ENCODE measurements at places on chromosomes 13 and 19.

- H3K36me3 ChIP-seq = no peaks in the 10 kb centered on the region
- no peak for DNase-seq
- H3K27ac ChIP-seq = no peak overlapping the region
- H3K27me3 ChIP-seq = no peaks in the 10 kb centered on the region
- peaks cover 55% of the 10 kb centered on the region for H3K4me1 ChIP-seq
Observed at GRCh38 chr13:30742901-30743300, 7.6 kb downstream of the ALOX5AP start.

GRCh38 chr13:87942205-87942604 is 271.0 kb downstream of the SLITRK5 start:
- H3K4me1 ChIP-seq = no peaks in the 10 kb centered on the region
- H3K27me3 ChIP-seq = no peaks in the 10 kb centered on the region
- H3K27ac ChIP-seq = no peak overlapping the region
- DNase-seq = no peak
- no peaks in the 10 kb centered on the region for H3K36me3 ChIP-seq

DNA sequence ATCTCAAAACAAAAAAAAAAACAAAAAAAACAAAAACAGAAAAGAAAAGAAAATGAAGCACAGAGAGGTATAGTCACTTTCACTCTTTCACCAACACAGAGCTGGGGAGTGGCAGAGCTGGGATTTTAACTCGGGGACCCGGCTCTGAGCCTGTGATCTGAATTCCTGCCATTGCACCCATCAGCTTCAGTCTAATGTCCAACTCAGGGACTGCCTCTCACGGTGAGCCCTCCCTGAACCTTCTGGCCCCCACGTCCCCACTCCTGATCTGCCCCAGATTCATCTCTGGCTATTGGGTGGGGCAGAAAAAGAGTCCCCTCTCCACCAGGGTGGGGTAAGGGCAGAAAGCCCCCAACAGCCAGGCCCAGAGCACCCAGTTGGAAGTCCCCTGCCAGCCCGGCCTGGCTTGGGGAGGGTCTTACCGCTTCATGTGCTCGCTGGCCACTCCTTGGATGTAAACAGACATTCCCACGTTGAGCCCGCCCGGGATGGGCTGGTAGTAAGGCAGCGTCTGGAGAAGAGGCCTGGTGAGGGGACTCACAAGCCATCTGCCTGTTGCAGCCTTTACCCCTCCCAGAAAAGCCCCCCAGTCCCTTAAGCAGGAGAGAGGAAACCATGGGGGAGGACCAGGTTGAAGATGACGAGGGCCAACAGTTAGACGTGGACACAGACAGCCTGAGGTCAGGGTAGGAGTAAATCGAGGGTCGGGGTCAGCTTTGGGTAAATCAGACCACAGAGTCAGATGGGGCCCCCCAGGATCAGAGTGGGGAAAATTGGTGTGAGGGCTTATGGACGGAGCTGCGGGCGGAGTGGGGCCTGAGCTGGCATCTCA is 520 bp downstream of the LGALS4 start:
- no peaks in the 10 kb centered on the region for H3K27me3 ChIP-seq
- H3K36me3 ChIP-seq = peaks cover 28% of the 10 kb centered on the region
- no peak overlapping the region for H3K27ac ChIP-seq
- H3K4me3 ChIP-seq = no peak overlapping the region
- H3K4me1 ChIP-seq = no peaks in the 10 kb centered on the region

GRCh38 chr13:32001154-32001768 is 30.3 kb upstream of the FRY start:
- H3K27me3 ChIP-seq = no peaks in the 10 kb centered on the region
- no peak overlapping the region for H3K27ac ChIP-seq

- H3K36me3 ChIP-seq = peaks cover 14% of the 10 kb centered on the region
- H3K4me1 ChIP-seq = peaks cover 3% of the 10 kb centered on the region
- peaks cover 29% of the 10 kb centered on the region for H3K27me3 ChIP-seq
- peak; percentile 18 for DNase-seq
- no peak overlapping the region for H3K4me3 ChIP-seq
Observed at GRCh38 chr19:46648060-46648960, 12.3 kb upstream of the GNG8 start.

- H3K4me3 ChIP-seq = no peak overlapping the region
- no peaks in the 10 kb centered on the region for H3K27me3 ChIP-seq
- H3K27ac ChIP-seq = no peak overlapping the region
- H3K36me3 ChIP-seq = no peaks in the 10 kb centered on the region
- peak; percentile 45 for DNase-seq
- no peaks in the 10 kb centered on the region for H3K4me1 ChIP-seq
Observed at GRCh38 chr19:41588497-41589209, 12.7 kb downstream of the CEACAM21 start.

GRCh38 chr13:35512271-35512920 is 35.9 kb upstream of the MAB21L1 start:
- peak overlapping the region; percentile 45 for H3K27ac ChIP-seq
- no peaks in the 10 kb centered on the region for H3K36me3 ChIP-seq
- H3K27me3 ChIP-seq = no peaks in the 10 kb centered on the region

DNA sequence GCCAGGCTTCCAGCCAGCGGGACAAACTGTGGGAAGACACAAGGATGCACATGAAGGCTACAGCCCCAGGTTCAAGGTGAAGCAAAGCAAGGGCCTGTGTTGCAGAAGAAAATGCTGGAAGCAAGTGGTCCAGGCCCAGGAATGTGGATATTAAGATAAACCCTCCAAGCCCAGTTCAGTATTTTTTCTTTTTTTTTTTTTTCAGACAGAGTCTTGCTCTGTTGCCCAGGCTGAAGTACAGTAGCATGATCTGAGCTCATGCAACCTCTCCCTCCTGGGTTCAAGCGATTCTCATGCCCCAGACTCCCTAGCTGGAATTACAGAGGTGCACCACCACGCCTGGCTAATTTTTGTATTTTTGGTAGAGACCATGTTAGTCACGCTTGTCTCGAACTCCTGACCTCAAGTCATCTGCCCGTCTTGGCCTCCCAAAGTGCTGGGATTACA is 4.4 kb downstream of the PRDX2 start:
- peaks cover 3% of the 10 kb centered on the region for H3K27me3 ChIP-seq
- no peak for DNase-seq

- H3K27me3 ChIP-seq = no peaks in the 10 kb centered on the region
- peak; percentile 73 for DNase-seq
- H3K4me3 ChIP-seq = no peak overlapping the region
- H3K27ac ChIP-seq = no peak overlapping the region
- H3K36me3 ChIP-seq = peaks cover 69% of the 10 kb centered on the region
- peaks cover 19% of the 10 kb centered on the region for H3K4me1 ChIP-seq
Observed at GRCh38 chr19:19280561-19280960, 7.5 kb upstream of the TM6SF2 start.

DNA sequence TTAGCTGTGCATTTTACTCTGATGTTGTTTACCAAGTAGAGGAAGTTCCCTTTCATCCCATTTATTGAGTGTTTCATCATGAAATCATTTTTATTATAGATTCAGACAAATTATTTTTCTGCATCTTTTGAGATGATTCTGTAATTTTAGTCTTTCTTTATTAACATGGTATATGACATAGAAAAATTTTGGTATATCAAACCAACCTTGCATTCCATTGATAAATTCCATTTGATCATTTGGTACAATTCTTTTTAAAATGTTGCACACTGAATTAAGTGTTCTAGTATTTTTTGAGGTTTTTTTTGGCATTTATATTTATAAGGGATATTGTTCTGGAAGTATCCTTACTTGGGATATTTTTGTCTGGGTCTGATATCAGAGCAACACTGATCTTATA is 308.4 kb downstream of the DLEU7 start:
- H3K4me1 ChIP-seq = no peaks in the 10 kb centered on the region
- DNase-seq = no peak
- H3K27ac ChIP-seq = no peak overlapping the region
- no peaks in the 10 kb centered on the region for H3K36me3 ChIP-seq
- no peak overlapping the region for H3K4me3 ChIP-seq

DNA sequence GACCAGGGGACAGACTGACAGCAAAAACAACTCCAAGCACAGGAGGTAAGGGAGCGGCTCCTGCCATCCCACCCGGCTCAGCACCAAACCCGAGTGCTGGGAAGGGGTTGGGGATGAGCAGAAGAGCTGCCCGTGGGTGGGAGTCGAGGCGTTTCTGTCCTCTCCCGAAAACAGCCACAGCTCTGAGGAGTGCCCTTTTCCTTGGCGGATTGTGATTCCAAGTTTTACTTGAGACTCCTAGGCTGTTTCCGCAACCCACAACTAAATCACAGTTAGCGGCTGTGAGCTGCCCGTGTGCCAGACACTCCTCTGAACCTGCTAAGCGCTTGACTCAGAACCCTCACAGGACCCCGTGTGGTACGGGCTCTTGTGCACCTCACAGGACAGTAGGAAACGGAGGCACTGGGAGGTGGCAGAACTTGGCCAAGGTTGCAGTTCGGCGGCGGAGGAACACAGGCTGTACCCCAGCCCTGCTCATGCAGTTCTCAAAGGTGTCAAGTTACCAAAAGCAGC is 21.4 kb downstream of the CFAP97D2 start:
- no peak overlapping the region for H3K27ac ChIP-seq
- peak overlapping the region; percentile 21 for H3K4me3 ChIP-seq
- peaks cover 9% of the 10 kb centered on the region for H3K4me1 ChIP-seq
- H3K27me3 ChIP-seq = peaks cover 25% of the 10 kb centered on the region
- H3K36me3 ChIP-seq = no peaks in the 10 kb centered on the region
- DNase-seq = peak; percentile 16

DNA sequence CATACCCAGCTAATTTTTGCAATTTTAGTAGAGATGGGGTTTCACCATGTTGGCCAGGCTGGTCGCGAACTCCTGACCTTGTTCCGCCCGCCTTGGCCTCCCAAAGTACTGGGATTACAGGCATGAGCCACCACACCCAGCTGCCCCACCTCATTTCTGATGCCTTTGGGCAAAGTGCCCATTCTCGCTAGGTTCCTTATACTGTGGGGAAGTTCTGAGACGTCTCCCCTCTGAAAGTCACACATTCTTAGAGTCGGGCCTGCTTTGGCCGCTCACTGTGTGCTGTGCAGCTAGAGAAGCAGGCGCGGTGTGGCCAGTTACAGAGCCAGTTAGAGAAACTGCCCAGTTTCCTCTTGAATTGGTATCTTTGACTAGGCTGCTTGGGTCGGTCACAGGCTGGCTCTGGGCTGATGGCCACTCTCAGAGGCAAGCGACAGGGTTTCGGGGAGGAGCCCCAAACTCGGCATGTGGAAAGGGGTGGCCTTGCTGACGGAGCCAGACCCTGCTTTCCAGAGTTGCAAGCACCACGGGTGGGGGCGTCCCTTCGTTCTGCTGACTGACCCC is 18.0 kb downstream of the PRAM1 start:
- H3K27me3 ChIP-seq = no peaks in the 10 kb centered on the region
- peaks cover 11% of the 10 kb centered on the region for H3K4me1 ChIP-seq
- peaks cover 85% of the 10 kb centered on the region for H3K36me3 ChIP-seq
- H3K27ac ChIP-seq = no peak overlapping the region
- peak; percentile 61 for DNase-seq

GRCh38 chr13:98365302-98365701 is 188.2 kb upstream of the RNF113B start:
- DNase-seq = no peak
- no peak overlapping the region for H3K27ac ChIP-seq
- no peaks in the 10 kb centered on the region for H3K27me3 ChIP-seq
- H3K36me3 ChIP-seq = peaks cover 3% of the 10 kb centered on the region
- no peak overlapping the region for H3K4me3 ChIP-seq
- peaks cover 4% of the 10 kb centered on the region for H3K4me1 ChIP-seq

GRCh38 chr13:26198116-26198515 is 24.0 kb downstream of the RNF6 start:
- H3K27ac ChIP-seq = no peak overlapping the region
- H3K4me3 ChIP-seq = no peak overlapping the region

DNA sequence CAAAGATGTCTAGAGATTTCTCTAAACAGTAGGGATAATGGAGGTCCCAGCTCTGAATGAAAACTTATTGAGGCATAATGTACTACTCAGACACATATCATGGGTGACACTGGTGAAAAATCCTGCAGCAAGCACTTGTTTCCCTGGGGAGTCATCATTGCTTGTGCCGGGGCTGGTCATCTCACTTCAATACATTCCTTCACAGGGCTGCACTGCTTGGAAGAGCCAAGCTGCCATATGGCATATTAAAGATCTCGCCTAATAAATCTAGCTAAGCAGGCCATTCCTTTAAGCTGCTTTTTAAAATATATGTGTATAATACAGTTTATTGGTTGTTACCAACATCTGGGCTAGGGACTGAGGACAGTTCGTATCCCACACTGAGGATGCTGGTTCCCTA is 332.2 kb upstream of the GPC6 start:
- no peaks in the 10 kb centered on the region for H3K36me3 ChIP-seq
- no peak for DNase-seq
- H3K4me1 ChIP-seq = no peaks in the 10 kb centered on the region

- no peaks in the 10 kb centered on the region for H3K36me3 ChIP-seq
- H3K4me1 ChIP-seq = no peaks in the 10 kb centered on the region
- DNase-seq = no peak
- no peak overlapping the region for H3K27ac ChIP-seq
- no peak overlapping the region for H3K4me3 ChIP-seq
Observed at GRCh38 chr13:66994517-66995202, 235.5 kb downstream of the PCDH9 start.

- peaks cover 4% of the 10 kb centered on the region for H3K4me1 ChIP-seq
- no peaks in the 10 kb centered on the region for H3K27me3 ChIP-seq
- no peaks in the 10 kb centered on the region for H3K36me3 ChIP-seq
- no peak overlapping the region for H3K27ac ChIP-seq
Observed at GRCh38 chr19:49749771-49750170, 13.3 kb downstream of the TSKS start.

GRCh38 chr13:20567881-20568528 is 1.0 kb downstream of the IFT88 start:
- no peaks in the 10 kb centered on the region for H3K27me3 ChIP-seq
- H3K36me3 ChIP-seq = no peaks in the 10 kb centered on the region
- peak overlapping the region; percentile 64 for H3K4me3 ChIP-seq
- peak; percentile 43 for DNase-seq
- peaks cover 14% of the 10 kb centered on the region for H3K4me1 ChIP-seq
- peak overlapping the region; percentile 97 for H3K27ac ChIP-seq

- peaks cover 2% of the 10 kb centered on the region for H3K36me3 ChIP-seq
- peaks cover 14% of the 10 kb centered on the region for H3K4me1 ChIP-seq
- no peak overlapping the region for H3K4me3 ChIP-seq
- H3K27ac ChIP-seq = no peak overlapping the region
- no peak for DNase-seq
- H3K27me3 ChIP-seq = no peaks in the 10 kb centered on the region
Observed at GRCh38 chr13:29571876-29572570, 23.5 kb downstream of the SLC7A1 start.

- H3K27ac ChIP-seq = no peak overlapping the region
- no peaks in the 10 kb centered on the region for H3K27me3 ChIP-seq
- peak; percentile 23 for DNase-seq
- no peaks in the 10 kb centered on the region for H3K36me3 ChIP-seq
- no peaks in the 10 kb centered on the region for H3K4me1 ChIP-seq
Observed at GRCh38 chr13:96796091-96796633, 198.1 kb downstream of the OXGR1 start.

- peaks cover under 1% of the 10 kb centered on the region for H3K27me3 ChIP-seq
- no peak overlapping the region for H3K4me3 ChIP-seq
- no peak overlapping the region for H3K27ac ChIP-seq
Observed at GRCh38 chr13:99734013-99734693, 232.9 kb downstream of the TM9SF2 start.

Measured in muscle of leg (tissue), 16 donors.